H9 (cell line): ENCODE measurements at places on chromosomes 16 and 17. TPM values are rescaled to one million over a fixed set of nuclear protein-coding genes. Genes with fewer than 3 reads are reported as not detected.

The HSD17B1 gene
- 1.3 and 1.5 TPM in 2 replicates for total RNA-seq

The ITGAX gene
- 0.15 and 0.28 TPM in 2 replicates for total RNA-seq

The DYNLRB2 gene
- total RNA-seq, result not detected in 2 replicates

DNA sequence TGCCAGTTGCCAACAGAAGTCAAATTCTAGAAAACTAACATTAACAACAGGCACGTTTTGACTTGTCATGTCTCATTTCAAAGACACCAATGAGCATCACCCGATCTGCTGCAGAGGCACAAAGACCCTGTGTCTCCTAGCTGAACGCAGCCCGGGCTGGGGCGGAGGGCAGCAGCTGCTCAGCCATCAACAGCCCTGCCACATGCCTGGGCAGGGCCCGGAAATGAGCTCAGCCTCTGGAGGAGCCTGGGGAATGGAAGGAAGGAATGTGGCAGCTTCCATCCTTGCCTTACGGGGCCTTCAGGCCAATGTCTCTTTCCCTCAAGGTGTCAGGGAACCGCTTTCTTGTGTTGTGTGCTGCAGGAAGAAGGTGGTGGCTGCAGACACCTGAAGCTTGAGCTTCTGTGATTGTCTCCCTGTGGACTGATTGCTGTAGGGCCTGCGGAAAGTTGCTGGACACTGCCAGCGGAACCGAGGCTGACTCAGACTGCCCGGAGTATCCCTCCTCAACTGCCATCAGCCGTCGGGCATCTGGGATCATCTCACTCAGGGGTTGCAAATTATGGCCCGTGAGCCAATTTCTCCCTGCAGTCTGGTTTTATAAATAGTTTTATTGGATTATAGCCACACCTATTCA lies 7.3 kb downstream of the CDH13 start:
- H3K4me1 ChIP-seq, result peaks cover 5% of the 10 kb centered on the region
- no peaks in the 10 kb centered on the region for H3K36me3 ChIP-seq
- H3K27me3 ChIP-seq, result no peaks in the 10 kb centered on the region; the same call in 1 of the 2 replicates

DNA sequence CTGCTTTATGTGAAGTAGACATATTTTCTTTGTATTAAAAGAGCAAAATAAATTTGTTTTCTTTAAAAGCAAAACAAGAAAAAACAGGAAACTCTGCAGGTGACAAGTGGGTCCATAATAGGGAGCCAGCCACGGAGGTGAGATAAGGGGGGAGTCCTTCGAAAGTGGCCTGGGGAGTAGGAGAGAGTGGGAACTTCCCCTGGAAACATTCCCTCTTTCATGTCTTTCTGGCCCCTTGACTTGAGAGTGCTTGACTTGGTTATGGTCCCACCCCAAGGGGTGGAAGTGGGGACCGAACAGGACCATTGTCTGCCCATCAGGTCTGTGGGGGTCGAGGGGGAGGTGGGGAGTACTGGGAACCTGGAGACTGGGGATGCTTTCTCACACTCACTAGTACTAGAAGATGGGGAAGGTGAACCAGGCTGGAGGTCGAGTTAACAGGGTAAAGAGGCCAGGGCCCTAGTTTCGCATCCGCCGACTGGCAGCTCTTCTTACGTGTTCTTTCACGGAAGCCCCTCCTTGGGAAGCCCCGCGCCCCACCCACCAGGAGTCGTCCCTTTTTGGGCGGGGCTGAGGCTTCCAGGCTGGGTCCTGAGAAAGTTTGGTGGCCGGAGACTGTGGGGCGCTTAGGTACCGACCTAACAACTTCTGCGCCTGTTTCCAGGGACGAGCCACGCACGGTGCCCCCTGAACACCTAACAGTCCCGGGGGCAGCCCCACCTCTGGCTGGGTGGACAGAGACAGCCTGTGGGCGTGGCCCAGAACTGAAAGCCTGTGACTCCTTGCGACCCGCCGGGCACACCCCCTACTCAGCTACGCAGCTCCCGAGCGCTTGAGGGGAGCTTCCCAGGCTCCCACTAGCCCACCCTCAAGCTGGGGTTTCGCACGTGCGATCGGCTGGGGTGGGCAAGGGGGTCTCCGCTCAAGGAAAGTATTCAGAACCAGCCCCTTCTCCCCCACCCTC lies 790 bp downstream of the TRADD start:
- peak overlapping the region; percentile 65 for H3K4me3 ChIP-seq
- peak; percentile 61 for DNase-seq
- no peaks in the 10 kb centered on the region for H3K36me3 ChIP-seq

- H3K4me3 ChIP-seq, result no peak overlapping the region
- H3K36me3 ChIP-seq, result no peaks in the 10 kb centered on the region
- H3K27ac ChIP-seq, result no peak overlapping the region
- no peak for DNase-seq
- no peaks in the 10 kb centered on the region; the same call in 1 of the 2 replicates for H3K4me1 ChIP-seq
Observed at GRCh38 chr16:14106457-14106856, 35.3 kb downstream of the MRTFB start.

DNA sequence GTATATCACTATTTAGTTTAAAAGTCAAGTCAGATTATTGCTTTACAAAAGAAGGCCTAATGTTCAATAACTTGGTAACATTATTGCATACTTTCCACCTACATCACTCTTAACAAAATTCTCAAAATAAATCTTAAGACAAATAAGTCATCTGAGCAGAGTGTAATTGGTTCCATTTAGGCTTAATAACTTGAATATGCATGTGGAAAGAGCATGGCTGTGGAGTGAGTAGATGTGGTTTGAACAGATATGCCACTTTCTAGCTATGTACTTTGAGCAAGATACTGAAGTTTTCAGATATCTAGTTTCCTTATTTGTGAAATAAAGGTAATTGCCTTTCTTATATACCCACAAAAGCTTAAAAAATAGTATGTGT lies 6.7 kb upstream of the EVI2A start:
- no peak overlapping the region for H3K4me3 ChIP-seq
- no peaks in the 10 kb centered on the region for H3K4me1 ChIP-seq
- H3K36me3 ChIP-seq, result peaks cover 9% of the 10 kb centered on the region; the same call in 1 of the 2 replicates
- no peaks in the 10 kb centered on the region for H3K27me3 ChIP-seq
- DNase-seq, result no peak
- H3K27ac ChIP-seq, result no peak overlapping the region

GRCh38 chr17:69898601-69899000 lies 176.4 kb upstream of the KCNJ16 start:
- no peak for DNase-seq
- no peaks in the 10 kb centered on the region for H3K27me3 ChIP-seq
- no peaks in the 10 kb centered on the region for H3K36me3 ChIP-seq
- no peak overlapping the region for H3K4me3 ChIP-seq
- H3K4me1 ChIP-seq, result no peaks in the 10 kb centered on the region
- no peak overlapping the region for H3K27ac ChIP-seq

- H3K27me3 ChIP-seq, result no peaks in the 10 kb centered on the region
- no peaks in the 10 kb centered on the region for H3K4me1 ChIP-seq
- no peak overlapping the region for H3K27ac ChIP-seq
- no peak overlapping the region for H3K4me3 ChIP-seq
- peak; percentile 1 for DNase-seq
Observed at GRCh38 chr17:32470405-32471167, 16.2 kb upstream of the CDK5R1 start.
